Activated naive CD4-positive, alpha-beta T cell (primary cell): ENCODE measurements at places on chromosomes 3 and 15.

DNA sequence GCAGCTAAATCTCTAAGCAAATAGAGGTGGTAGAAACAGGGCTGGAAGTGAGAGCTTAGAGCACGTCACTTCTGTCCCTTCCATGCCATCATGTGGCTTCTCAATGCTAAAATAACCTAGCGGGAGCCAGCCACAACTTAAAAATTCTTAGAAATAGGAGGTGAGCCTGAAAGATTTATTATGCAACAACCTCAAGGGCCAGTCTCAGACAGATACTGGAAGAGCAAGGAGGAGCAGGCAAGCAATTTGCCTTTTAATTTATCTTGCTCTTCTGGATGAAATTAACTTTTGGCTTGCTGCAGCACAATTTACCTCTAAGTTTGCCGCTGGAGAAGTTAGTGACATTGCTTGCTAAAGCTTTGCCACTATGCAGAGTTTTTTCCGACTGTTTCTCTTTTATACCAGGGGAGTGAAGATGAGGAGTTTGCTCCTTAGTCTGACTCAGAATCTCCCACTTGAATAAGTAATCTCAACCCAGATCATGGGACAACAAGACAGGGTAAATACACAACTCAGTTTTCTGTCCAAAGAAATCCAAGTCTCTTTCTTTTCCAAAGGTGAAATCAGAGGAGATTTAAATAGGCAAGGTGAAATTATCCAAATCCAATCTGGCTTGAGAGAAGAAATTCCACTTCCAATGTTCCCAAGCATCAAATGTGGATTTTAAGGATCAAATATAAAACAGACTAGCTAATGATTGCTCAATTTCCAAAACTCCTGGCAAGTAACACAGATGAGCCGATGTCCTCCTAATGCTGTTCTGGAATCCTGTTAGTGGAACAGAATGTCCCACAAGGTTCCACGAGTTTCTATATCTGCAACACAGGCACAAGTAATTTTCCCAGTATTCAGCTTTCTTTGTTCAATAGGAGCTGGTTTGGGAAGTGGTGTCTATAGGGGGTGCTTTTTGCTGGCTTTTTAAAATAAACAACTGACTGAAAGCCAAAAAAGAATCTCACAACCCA is 329.4 kb upstream of the RORA start:
- no peak for DNase-seq

- DNase-seq, result no peak
Measured at GRCh38 chr3:8975081-8976020, 12.1 kb upstream of the RAD18 start.

GRCh38 chr3:149401212-149401925 is 23.9 kb upstream of the TM4SF1 start:
- no peak for DNase-seq

- no peak for DNase-seq
Measured at GRCh38 chr3:13407926-13408325, 12.2 kb downstream of the NUP210 start.
